CD4-positive, alpha-beta T cell treated with Interleukin-6 at 100 ng/mL for 8 hours (primary cell): ENCODE measurements at places on chromosomes 12 and 14.

DNA sequence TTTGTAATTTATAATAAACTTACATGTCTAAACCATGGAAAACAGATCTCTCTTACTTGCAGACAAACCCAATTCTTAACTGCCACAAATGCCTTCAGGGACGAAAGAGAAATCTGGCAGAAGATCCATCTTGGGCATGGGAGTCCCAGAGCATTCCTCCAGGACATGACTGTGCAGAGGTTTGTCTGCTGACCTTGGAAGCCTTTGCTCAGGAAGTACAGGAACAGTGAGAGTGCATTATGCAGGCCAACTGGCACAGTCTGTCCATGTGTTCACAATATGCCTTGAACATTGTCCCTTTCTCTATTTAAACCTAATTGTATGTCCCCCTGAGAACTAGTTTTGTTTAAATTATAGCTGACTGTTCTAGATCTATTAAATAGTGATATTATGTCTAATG is 467.1 kb downstream of the ATP23 start:
- no peak for DNase-seq

GRCh38 chr12:50638482-50638880 is 125.4 kb upstream of the ATF1 start:
- DNase-seq: no peak

- DNase-seq: no peak
These were observed 146.6 kb downstream of the DPY19L2 start for GRCh38 chr12:63521706-63522105.

- DNase-seq: no peak
These were observed 15.4 kb upstream of the TNS2 start for GRCh38 chr12:53034459-53034858.

- peak; percentile 30 for DNase-seq
These were observed 25.7 kb downstream of the FGF23 start for GRCh38 chr12:4353785-4354208.

DNA sequence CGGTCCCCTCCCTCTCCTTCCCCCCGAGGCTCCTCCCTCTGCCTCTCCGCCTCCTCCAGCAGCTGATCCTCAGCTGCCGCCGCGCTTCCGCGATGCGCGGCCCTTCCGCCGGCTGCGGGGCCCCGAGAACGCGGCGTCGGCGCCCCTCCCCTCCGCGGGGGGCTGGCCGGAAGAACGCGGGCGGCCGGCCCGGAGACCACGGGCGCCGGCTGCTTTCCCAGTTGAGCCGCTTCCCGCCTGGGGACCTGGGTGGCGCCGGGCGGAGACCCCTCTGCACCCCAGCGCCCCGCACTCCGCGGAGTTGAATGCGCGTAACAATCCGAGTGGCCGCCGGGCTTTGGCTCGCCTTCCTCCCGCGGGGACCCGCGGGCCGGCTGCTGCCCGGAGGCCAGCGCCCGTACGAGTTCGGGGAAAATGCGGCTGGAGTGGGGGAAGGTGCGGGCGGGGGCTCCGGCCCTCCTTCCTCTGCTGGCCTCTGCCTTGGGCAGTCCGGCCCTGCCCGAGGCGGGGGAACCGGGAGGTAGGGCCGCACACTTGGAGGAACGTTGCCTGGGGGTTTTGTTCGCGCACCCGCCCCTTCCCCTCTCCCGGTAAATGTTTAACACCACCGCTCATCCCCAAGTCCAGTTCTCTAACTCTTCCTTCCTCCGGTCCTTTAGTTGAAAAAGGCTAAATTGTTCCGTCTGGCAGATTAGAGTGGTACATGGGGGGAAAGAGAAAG is 393 bp upstream of the DCAF5 start:
- no peak for DNase-seq

DNA sequence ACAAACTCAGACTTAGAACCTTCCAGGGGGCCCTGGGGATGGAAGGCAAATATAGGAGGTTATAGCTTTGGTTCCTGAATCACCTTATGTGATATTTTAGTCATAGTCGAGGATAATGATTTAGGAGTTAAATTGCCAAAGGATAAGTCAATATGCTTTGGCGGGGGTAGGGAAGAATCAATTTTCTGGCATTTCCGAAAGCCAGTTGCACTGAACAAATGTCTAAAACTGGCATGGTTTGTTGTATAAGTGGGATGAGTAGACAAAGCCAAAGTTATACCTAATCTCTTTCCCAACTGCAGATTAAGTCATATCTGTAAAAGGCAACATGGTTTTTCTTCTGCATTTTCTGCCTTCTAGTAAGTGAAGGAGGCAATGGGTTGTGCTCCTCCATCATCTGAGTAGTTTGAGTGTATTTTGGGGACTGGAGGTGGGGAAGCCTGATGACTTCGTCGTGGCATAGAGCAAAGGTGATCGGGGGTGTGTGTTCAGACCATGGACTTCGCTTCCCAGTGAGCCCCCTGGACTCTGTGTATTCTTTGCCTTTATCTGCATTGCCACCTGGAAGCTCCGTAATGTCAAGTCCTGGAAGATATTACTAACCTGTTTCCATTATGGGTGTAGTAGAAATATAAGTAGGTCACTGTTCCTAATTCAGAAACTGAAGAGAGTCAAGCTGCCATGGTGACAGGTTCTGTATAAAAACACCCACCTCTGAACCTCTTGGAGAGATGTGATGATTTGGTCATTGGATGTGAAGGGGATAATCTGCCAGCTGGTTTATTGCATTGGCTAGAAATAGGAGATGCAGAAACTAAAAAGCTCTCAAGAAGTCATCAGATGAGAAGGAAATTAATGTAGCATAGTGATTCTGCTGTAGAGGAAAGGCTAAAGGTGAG is 24.5 kb downstream of the PPFIBP1 start:
- no peak for DNase-seq

DNA sequence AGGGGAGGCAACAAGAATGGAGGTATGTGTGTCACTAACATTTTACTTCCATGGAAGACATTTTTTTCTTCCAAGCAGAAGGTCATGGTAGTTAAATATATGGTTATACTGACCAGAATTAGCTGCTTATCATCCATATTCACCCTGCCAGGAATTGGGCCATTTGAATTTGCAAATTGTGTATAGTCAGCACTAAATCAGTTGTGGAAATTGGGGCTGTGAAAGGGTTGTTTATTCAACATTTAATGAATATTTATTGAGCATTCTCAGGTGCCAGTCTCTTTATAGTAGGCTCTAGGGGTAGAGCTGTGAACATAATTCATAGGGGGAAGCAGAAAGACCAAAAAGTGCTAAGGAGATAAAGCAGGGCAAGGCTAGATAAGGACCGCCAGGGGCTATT is 38.0 kb downstream of the METAP2 start:
- no peak for DNase-seq

GRCh38 chr14:90213099-90213748 is 43.1 kb upstream of the PSMC1 start:
- DNase-seq: no peak

GRCh38 chr14:99189201-99189801 is 82.7 kb downstream of the BCL11B start:
- peak; percentile 66 for DNase-seq

- DNase-seq: no peak
These were observed 131.9 kb downstream of the PIWIL1 start for GRCh38 chr12:130469552-130469951.

- DNase-seq: no peak
These were observed 691 bp downstream of the ZFYVE26 start for GRCh38 chr14:67815573-67816225.

DNA sequence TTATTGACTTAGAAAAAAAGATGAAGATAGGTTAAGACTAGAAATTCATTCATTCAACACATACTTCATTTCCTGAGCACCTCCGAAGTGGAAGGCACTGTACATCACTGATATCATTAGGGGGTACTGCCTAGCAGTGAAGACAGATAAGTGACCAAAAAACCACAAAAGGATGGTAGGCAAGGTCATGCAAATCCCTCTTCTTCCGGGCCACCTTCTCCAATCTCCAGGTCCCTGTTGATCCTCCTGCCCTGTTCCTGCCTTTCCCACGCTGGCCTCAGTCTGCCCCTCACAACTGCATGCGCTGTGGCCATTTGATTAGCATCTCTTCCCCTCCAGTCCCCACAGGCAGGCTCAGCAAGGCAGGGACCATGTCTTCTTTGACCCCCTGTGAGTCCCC is 60.8 kb downstream of the SETD3 start:
- DNase-seq: no peak

DNA sequence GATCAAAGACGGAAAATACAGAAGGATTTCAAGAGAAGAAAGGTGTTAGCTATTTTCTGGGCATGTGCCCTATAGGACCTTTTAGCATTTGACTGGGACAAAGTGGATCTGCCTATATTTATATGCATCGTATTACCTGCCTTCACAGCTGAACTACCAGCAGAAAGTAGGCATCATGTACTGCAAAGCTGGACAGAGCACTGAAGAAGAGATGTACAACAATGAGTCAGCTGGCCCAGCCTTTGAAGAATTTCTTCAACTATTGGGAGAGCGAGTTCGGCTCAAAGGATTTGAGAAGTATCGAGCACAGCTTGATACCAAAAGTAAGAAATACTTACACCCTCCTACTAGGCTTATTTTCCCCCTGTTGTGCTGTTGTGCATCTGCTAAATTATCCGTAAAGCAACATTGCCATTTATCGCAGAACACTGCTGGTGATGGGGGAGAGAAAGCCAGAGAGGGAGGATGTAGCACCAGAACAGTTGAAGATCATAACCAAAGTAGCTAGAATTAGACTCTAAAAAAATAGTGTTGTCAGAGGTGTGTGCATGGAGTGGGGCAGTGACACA is 282.0 kb upstream of the RGS6 start:
- no peak for DNase-seq

- DNase-seq: no peak
These were observed 342.6 kb downstream of the NOVA1 start for GRCh38 chr14:26255213-26255612.

GRCh38 chr14:92500491-92500941 is 13.1 kb upstream of the RIN3 start:
- no peak for DNase-seq

- DNase-seq: no peak
These were observed 26.8 kb downstream of the RFLNA start for GRCh38 chr12:124321556-124322270.

DNA sequence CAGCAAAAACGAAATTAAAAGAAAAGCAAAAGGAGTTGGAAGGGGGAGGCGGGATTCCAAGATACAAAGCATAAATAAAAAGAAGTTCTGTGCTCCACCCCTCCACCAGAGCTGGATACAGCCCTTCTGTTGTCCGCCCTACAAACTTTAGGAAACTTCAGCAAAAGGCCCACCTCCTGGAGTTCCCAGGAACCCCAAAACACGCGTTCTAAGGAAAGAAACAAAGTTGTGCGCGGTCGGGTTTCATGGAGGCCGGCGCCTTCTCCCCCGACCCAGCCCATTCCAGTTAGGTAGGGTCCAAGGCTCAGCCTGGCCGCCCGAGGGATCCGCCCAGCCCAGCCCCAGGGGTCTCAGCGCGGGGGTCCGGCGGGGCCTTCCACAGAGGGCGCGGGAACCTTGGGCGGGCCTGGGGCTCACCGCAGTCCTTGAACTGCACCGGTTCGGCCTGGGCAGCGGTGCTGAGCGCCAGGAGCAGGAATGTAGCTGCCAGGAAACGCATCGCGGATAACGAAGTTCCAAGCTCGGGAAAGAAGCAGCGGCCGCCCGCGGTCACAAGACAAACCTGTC is at the start of gene NPC2:
Gene NPC2, minus strand, starts transcription at position 530 of the 567 bp plus-strand sequence. Its CDS starts 31 bp downstream, at position 499.
- no peak for DNase-seq

DNA sequence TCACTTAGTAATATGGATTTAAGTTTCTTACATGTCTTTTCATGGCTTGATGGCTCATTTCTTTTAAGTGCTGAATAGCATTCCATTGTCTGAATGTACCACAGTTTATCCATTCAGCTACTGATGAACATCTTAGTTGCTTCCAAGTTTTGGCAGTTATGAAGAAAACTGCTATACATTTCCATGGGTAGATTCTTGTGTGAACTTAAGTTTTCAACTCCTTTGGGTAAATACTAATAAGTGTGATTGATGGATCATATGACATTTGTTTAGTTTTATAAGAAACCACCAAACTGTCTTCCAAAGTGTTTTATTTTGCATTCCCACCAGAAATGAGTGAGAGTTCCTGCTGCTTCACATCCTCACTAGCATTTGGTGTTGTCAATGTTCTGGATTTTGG is 119.2 kb downstream of the NAV3 start:
- DNase-seq: no peak

DNA sequence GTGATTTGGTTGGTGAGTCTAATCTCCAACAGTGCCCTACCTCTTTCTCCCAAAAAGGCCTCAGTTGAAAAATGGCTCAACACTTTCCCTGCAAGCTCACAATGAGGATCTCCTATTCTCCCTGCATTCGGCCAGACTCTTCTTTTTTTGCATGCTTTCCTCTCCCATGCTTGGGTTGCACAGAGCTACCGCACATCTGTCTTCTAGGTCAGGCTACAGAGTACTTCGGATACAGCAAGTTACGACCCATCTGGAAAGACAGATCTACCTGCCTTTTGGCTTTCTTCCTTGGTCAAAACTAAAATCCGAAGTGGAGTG is 305 bp upstream of the SLC16A7 start:
- DNase-seq: no peak

GRCh38 chr14:31419967-31420318 is 407 bp downstream of the HEATR5A start:
- peak; percentile 4 for DNase-seq

DNA sequence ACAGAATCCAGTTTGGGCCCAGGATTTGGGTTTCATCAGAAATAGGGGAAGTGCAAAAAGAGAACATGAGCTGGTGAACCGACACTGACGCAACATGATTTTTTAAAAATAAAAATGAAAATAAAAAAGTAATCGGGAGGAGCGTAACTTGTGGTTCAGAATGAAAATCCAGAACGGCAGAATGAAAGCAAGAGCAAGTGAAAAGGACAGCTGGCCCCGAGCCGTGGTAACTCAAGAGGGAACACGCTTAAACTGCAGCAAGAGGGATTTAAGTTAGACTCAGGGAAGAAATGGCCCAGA is 1.6 kb downstream of the SLC6A12 start:
- no peak for DNase-seq

GRCh38 chr12:111580737-111581136 is 18.4 kb downstream of the ATXN2 start:
- DNase-seq: no peak

DNA sequence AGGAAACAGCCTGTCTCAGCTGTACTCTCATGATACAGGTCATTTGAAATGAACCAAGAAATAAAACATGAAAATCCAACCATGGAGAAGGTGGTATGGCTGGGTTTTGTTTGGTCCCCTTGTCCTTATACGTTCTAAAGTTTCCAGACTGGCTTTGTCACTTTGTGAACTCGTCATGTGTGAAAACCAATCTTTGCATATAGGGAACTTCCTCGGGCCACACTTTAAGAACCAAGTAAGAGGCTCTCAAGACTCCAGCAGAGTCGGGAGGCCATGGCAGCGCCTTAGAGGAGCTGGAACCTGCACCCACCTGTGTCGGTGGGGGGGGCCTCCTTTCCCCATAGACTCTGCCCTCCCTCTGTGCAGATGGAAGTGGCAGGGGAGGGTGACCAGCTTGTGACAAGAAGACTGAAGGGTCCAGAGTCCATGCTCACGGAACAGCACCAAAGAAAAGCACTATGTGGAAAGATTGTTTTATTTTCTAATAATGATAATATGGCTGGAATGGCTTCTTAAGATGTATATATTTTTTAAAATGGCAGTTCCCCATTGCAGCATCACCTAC is 125.3 kb downstream of the ESRRB start:
- no peak for DNase-seq

GRCh38 chr12:120930032-120930431 is 25.9 kb upstream of the SPPL3 start:
- DNase-seq: no peak
